ENCODE measurements at places on chromosomes 3 and 15. TPM values are rescaled to one million over a fixed set of nuclear protein-coding genes. Genes with fewer than 3 reads are reported as not detected.

GRCh38 chr3:157274644-157275137 lies 114.7 kb upstream of the CCNL1 start:
- DNase-seq = no peak

- no peak for DNase-seq
These were observed 272.8 kb downstream of the TLE3 start for GRCh38 chr15:69824877-69825406.

- no peak for DNase-seq
These were observed 705.1 kb upstream of the GRM7 start for GRCh38 chr3:6155650-6156338.

DNA sequence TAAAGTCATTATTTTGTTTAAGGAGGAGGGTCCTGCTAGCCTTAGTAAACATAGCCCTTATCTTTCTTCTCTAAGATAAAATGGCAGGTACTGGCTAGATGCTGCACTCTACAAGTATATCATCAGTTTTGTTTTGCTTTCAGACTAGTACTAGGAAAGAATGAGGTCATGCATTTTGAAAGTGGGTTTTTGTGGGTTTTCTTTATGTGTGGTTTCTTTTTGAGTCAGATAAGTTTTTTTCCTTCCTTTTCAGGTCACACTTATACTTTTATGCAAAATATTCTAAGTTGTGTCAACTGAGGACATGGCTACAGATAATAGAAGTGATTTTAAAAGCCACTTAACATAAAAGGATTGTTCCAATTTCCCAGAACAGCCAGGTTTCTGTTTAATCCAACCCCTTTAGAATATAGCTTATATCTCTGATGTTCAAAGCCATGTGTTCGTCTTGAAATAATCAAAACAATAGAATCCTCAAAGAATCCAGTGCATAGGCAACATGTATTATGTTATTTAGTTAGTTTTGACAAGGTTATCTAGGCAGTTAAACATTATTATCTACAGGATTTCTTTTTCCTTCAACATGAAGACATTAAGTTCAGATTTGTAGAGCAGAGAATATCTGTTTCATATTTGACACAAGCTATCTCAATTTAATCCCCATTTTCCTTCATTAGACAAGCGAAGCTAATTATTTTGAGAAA lies 406.2 kb downstream of the RBMS3 start:
- peak; percentile 80 for DNase-seq

DNA sequence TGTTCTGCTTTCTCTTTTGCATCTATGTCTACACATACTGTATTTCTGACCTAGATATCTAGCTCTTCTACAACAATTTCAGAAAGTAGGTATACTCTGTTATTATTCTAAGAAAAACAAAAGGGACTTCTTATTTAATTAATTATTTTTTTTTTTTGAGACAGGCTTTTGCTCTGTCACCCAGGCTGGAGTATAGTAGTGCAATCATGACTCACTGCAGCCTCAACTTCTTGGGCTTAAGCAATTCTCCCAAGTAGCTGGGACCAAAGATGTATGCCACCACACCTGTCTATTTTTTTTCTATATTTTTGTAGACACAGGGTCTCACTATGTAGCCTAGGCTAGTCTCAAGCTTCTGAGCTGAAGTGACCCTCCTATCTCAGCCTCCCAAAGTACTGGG lies 130.6 kb downstream of the MBNL1 start:
- DNase-seq = peak; percentile 76

- DNase-seq = no peak
These were observed 80.0 kb upstream of the TMC3 start for GRCh38 chr15:81454024-81454423.

DNA sequence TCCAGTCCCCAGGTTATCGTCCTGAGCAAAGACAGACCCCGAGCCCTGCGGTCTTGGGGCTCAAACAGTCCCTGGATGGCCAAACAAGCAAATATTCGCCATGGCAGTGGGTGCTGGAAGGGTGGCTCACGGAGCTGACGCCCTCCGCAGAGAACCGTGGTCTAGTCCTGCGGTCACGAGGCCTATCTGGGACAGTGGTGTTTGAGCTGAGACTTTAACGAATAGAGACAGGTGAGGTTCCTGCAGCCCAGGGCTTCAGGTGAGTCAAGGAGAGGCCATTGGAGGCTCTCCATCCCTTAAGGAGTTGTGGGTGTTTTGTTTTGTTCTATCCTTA lies 399 bp upstream of the SUCLG2 start:
- no peak for DNase-seq

DNA sequence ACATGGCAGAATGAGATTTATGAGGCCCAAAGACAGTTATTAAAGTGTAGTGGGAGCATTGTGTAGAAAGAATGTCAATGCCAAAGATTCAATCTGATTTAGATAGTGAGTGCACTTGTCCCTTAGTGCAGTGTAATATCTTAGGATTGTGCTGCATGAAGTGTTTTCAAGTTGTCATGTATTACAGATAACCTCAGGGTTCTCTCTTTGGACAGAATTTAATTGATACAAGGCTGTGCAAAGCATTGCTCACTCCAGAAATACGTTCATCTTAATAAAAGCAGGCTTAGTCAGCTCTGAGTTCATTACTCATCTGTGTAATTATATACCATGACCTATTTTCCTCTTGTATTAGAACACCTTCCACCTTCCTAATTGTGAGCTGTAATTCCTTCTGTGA lies 16.0 kb upstream of the GPR171 start:
- peak; percentile 87 for DNase-seq

DNA sequence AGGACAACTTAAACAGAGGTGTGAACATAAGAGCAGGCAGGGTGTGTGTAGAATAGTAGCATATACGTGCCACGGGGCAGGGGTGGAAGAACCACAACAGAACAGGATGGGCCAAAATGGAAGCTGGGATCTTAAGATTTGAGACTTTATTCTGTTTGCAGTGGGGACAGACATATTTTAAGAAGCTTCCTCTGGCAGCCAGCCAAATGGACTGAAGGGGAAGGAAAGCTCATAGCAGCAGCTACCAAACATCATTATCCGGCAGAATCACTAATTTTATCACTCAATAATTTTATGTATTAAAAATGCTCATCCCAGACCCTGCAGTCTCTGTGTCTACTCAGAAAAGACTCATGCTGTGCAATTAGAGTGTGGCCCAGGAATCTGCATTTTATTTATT lies 130.9 kb upstream of the CTDSPL start:
- no peak for DNase-seq

GRCh38 chr3:39505866-39506742 lies 38.6 kb downstream of the MOBP start:
- DNase-seq = peak; percentile 2

- DNase-seq = no peak
These were observed 195.6 kb downstream of the FAM43A start for GRCh38 chr3:194880940-194881925.

DNA sequence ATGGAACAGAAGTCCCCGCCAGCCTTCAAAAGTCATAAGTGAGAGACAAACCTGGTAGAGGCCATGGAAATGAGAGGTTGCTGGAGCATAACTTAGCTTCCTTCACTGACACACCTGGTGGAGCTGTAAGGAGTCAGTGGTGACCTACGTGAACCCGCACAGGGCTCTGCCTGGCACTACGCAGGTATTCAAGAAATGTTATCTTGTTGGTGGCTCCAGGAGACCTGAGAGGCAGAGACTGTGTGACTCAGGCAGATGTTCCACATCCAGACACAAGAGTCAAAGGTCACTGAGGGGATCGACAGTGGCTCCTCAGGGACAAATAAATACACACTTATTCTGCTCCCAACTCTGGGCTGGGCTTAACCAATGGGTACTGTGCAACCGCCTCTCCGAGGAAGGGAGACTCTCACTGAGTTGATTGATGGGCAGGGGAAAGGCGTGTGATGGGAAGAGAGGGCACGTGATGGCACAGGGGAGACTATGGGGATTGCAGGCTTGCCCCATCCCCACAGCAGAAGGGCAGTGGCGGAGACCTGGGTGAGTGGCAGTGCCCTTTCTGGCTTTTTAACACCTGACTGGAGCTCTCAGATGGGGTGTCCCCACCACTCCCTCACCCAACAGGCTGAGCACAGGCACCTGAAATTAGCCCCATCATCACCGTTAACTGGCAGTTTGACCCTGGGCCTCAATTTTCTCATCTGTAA lies 111.7 kb upstream of the SMAD3 start:
- no peak for DNase-seq

GRCh38 chr3:129574206-129574605 lies 31.2 kb downstream of the H1-8 start:
- DNase-seq = no peak

DNA sequence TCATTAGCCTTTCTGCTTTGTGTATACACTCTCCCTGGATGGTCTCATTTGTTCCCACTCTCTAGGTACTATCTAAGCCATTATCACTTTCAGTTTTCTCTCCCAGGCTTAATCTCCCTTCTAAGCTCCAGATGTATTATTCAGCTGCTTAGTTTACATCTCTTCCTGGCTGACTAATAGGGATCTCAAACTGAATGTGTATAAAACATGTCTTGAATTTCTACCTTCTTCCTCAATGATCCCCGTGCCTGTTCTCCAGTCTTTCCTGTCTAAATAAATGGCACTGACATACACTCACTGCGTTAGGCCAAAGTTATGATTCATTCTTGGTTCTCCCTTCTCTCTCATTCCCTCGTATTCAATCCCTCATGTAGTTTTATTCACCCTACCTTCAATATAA lies 127.3 kb downstream of the NR2F2 start:
- peak; percentile 44 for DNase-seq

GRCh38 chr3:179957264-179957845 lies 79.4 kb downstream of the PEX5L start:
- no peak for DNase-seq

DNA sequence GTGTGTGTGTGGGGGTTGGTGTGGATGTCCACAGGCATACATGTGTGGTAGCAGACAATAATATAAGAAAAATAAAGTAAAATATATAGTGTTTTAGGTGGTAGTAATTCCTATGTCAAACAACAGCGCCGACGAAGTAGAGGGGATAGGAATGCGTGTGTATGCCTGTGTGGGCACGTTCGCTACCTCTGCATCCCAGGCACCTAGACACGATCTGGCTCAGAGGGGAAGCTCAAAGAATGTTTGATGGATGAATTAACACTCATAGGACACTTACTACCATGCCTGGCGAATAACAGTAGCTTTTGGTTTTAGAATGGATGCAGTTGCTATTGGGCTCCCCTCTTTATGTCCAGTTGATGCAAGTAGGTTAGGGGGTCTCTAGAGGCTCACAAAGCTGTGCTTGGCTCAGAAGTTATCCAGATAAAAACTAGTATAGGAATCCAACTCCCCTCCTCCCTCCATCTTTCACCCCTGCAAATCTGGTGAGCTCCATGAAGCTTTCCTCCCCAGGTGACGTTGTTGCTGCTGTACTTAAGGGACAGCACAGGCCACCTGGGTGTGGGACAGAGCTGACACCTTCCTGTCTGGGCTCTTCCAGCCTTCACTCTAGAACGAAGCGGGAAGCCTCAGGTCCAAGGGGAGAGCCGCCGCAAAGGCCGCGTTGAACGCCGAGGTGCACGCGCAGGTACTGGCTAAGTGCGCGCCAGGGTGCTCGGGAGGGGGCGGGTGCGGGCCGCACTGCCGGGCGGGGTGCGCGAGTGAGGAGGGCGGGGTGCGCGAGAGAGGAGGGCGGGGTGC lies 192.6 kb upstream of the LYSMD4 start:
- DNase-seq = no peak

DNA sequence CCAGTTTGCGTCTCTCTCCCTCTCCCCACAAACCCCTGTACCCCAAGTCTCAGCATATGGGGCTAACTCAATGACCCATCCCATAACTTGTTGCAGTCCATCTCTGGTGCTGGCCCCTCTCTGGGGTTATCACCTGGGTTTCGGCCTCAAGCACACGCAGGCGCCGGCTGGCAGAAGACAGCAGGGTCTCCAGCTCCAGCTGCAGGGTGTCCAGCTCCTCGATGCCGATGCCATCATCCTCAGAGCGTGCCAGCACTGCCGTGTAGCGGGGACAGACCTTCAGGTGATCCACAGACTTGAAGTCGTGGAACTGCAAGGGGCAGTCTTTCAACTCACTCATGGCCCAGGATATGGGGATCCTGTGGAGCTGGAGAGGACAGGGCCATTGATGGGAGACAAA lies 1.1 kb downstream of the TADA3 start:
- no peak for DNase-seq

DNA sequence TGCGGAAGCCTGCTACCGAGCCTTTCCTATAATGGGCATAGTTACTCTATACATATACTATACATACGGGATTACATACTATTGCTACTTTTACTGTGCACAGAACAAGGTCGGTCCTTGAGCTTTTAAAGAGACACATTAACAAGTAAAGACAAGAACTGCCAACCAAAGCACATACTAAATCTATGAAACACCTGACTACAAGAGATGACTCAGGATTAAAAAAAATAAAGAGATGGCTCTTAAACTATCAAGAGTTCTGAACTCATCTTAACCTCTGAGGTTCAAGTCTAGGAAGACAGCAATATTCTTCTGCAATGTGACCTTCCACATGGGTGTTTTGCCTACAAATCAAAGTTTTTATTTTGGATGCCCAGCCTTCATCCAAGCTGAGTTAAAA lies 106.8 kb downstream of the TNIK start:
- peak; percentile 38 for DNase-seq

Gene THAP10
- total RNA-seq = 3.6 TPM

Gene ATP8B4
- total RNA-seq = 0.54 TPM

Gene FAM81A
- total RNA-seq = not detected

Gene CDHR4
- total RNA-seq = not detected

Gene KIF7
- total RNA-seq = 5.0 TPM

Gene OR5K2
- total RNA-seq = not detected

Gene RASA2
- 22.5 TPM for total RNA-seq

Gene CSPG5
- total RNA-seq = under 0.01 TPM

Gene SUCLG2
- total RNA-seq = 34.6 TPM

Gene CPOX
- 20.3 TPM for total RNA-seq
